ENCODE measurements at places on chromosomes 6 and 20.

DNA sequence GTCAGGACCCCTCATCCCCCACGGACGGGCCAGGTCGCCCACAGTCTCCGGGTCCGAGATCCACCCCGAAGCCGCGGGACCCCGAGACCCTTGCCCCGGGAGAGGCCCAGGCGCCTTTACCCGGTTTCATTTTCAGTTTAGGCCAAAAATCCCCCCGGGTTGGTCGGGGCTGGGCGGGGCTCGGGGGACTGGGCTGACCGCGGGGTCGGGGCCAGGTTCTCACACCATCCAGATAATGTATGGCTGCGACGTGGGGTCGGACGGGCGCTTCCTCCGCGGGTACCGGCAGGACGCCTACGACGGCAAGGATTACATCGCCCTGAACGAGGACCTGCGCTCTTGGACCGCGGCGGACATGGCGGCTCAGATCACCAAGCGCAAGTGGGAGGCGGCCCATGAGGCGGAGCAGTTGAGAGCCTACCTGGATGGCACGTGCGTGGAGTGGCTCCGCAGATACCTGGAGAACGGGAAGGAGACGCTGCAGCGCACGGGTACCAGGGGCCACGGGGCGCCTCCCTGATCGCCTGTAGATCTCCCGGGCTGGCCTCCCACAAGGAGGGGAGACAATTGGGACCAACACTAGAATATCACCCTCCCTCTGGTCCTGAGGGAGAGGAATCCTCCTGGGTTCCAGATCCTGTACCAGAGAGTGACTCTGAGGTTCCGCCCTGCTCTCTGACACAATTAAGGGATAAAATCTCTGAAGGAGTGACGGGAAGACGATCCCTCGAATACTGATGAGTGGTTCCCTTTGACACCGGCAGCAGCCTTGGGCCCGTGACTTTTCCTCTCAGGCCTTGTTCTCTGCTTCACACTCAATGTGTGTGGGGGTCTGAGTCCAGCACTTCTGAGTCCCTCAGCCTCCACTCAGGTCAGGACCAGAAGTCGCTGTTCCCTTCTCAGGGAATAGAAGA is 978 bp downstream of the HLA-A start:
- DNase-seq: no peak

DNA sequence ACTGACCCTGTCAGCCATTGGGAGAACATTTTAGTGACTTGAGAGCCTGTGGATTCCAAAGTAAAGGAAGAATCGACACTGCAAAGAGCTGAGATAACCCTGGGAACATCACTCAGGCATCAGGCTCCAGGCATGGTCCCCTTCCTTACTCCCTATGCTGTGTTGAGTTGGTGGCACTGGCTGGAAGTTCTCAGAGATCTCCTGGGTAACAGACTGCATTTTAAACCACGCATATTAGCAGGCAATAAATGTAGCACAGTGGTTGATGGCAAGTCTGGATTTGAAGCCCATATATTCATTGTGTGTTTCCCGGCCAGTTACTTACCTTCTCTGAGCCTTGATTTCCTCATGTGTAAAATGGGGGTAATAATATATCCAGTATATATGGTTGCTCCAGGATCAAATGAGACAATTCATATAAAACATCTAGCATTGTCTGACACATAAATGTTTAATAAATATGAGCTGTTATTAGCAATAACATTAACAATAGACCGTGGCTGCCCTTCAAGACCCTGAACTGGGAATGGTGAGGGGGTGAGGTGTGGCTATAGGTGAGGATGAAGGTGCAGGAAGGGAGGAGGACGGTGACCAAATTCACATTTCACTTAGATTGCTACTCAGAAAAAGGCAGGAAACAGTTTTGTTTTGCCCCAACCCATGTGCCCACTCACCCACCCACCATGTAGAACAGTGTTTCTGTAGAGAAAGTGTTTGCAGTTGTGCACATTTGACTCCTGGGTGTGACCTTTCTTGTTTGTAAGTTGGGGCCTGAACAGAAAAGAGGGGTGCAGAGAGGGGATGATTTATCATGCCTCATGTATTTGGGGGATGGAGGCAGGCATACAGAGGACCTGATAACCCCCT is 2.1 kb downstream of the PLCG1 start:
- DNase-seq: no peak

- no peak for DNase-seq
These were observed 22.2 kb upstream of the ENTPD6 start for GRCh38 chr20:25173321-25173720.

DNA sequence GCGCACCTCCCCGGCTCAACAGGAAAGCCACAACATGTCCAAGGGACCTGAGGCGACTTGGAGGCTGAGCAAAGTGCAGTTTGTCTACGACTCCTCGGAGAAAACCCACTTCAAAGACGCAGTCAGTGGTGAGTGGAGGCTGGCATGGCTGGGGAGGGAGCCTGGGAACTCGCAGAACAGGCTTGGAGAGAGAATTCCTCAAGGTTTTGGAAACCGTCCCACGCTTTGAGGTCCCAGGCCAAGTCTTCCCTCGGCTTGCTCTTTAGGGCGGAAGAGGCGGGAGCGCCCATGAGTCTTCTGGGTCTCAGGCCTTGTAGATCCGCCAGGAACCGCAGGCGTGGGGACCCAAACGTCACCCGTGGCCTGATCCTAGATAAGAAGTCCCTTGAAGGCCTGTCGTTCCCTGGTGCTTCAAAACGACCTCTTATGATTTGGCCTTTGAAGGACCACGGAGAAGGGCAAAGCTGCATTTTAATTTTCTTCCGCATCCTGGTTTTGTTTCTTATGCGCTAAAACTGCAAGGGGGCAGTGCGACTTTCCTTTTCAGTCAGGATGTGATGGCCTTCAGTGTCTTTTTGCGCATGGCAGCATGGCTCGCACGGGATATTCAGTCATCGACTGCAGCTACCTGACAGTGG is 2.0 kb downstream of the LAMP5 start:
- no peak for DNase-seq

DNA sequence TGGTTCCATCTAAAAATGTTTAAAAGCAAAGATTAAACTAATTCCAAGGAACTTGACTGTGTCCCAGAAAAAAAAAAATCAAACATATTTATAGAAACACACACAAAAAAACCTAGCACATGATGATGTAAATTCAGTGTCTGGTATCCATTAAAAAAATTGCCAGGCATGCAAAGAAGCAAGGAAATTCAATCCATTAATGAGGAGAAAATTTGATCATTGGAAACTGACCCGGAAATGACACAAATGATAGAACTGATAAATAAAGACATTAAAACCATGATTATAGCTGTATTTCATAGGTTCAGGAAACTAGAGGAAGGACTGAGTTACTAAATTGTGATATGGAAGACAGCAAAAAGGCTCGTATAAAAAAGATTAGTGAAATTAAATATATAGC is 34.7 kb downstream of the PDYN start:
- DNase-seq: no peak

- no peak for DNase-seq
These were observed 404 bp downstream of the CEP162 start for GRCh38 chr6:84227044-84227433.

GRCh38 chr6:64482631-64483030 is 847.0 kb downstream of the PHF3 start:
- DNase-seq: no peak

DNA sequence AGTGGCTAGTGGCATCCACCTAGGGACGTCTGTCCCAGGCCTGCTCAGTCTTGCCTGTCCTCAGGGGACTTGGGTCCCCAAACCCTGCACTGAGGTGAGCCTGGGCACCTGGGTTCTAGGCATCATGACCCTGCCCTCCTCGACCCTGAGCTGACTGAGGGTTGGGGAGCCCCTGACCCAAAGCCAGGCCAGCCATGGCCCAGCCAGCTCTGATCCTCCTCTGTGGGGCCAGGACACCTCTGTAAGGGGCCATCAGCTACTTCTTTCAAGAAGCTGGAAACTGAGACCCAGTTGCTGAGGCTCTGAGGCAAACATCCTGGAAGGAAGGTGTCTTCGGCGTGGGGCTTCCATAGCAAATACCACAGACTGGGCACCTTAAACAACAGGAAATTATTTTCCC is 329.3 kb downstream of the QKI start:
- no peak for DNase-seq
